ENCODE measurements at places on chromosomes 3 and 15.

DNA sequence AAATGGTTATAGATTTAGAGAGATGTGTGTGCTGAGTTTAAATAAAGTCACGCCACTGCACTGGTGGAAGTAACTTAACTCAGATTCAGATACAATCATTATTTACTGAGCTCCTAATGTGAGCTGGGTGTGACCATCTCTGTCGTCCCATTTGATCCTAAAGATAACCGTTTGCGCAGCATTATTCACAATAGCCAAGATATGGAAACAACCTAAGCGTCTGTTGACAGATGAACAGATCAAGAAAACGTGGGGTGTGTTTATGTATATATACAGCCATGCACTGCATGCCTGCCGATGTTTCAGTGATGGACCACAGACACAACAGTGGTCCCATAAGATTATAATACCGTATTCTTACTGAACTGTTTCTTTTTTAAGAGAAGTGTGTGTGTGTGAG is 71.2 kb downstream of the TAMM41 start:
- DNase-seq: no peak

- DNase-seq: no peak
Observed at GRCh38 chr3:122513386-122514122, 1.2 kb downstream of the KPNA1 start.

DNA sequence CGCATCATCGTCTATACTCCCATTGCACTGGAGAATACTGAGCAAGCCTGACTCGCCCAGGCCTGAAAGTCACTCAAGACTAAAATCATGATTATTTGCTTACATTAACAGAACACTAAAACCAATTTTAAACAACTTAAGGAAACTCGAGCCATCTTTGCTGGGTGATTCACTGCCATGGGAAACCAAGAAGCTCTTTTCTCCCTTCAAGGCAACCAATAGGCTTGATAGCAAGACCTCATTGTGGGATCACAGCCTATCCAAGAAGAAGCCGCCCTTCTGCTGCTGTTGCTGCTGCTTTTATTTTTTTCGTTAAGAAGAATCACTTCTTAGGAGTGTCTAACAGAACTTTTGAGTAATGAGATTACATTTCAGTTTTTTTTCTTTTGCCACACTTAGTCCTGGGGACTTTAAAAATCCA is 479.4 kb downstream of the FOXP1 start:
- no peak for DNase-seq

- DNase-seq: no peak
Observed at GRCh38 chr15:88032787-88033186, 223.8 kb downstream of the NTRK3 start.

GRCh38 chr15:85672332-85673084 is 122.2 kb downstream of the KLHL25 start:
- no peak for DNase-seq

All from stimulated activated CD4-positive, alpha-beta T cell treated with anti-CD3 and anti-CD28 coated beads, Interleukin-1b, Interleukin-23, amount 100 ng/mL, for 4 hours (primary cell).